ENCODE measurements at places on chromosomes 12 and 14. TPM values are rescaled to one million over a fixed set of nuclear protein-coding genes. Genes with fewer than 3 reads are reported as not detected.

The NKX2-1 gene
- polyA plus RNA-seq = not detected

The NFATC4 gene
- polyA plus RNA-seq = 0.12 TPM

The CDK4 gene
- 258 TPM for polyA plus RNA-seq

The SAMD15 gene
- polyA plus RNA-seq = 0.37 TPM
